ENCODE measurements at places on chromosomes 6 and 20. TPM values are rescaled to one million over a fixed set of nuclear protein-coding genes. Genes with fewer than 3 reads are reported as not detected.

The ULBP3 gene
- 19.6 TPM for polyA plus RNA-seq

The HMGCLL1 gene
- polyA plus RNA-seq = not detected

The APOM gene
- polyA plus RNA-seq = 3.5 TPM

The F13A1 gene
- not detected for polyA plus RNA-seq

The GGTLC1 gene
- polyA plus RNA-seq = not detected

The RFX6 gene
- not detected for polyA plus RNA-seq

The MCUR1 gene
- polyA plus RNA-seq = 10.7 TPM

The HINT3 gene
- 0.94 TPM for polyA plus RNA-seq

The MMP24 gene
- 0.11 TPM for polyA plus RNA-seq

The PGBD1 gene
- 3.8 TPM for polyA plus RNA-seq

The SAPCD1 gene
- 1.8 TPM for polyA plus RNA-seq

The CFB gene
- 2.0 TPM for polyA plus RNA-seq

The MICA gene
- 38.8 TPM for polyA plus RNA-seq

The DOP1A gene
- polyA plus RNA-seq = 6.3 TPM

The BLOC1S5 gene
- polyA plus RNA-seq = 4.2 TPM

The CRISP3 gene
- polyA plus RNA-seq = not detected

The AIF1 gene
- polyA plus RNA-seq = not detected

The HLA-DOA gene
- polyA plus RNA-seq = 0.18 TPM

The ISM1 gene
- polyA plus RNA-seq = 1.7 TPM

The PRND gene
- not detected for polyA plus RNA-seq

The TMEM74B gene
- polyA plus RNA-seq = 0.67 TPM

The DYNLT2 gene
- polyA plus RNA-seq = 0.17 TPM

The MEP1A gene
- 0.12 TPM for polyA plus RNA-seq

The ACSS1 gene
- 2.2 TPM for polyA plus RNA-seq

The CLVS2 gene
- not detected for polyA plus RNA-seq

The DEF6 gene
- polyA plus RNA-seq = 19.3 TPM

The DDX43 gene
- polyA plus RNA-seq = not detected

The SLC17A3 gene
- not detected for polyA plus RNA-seq

The LGSN gene
- not detected for polyA plus RNA-seq

The RWDD2A gene
- polyA plus RNA-seq = 1.00 TPM

The TDP2 gene
- 16.7 TPM for polyA plus RNA-seq

The MYL9 gene
- polyA plus RNA-seq = 3.7 TPM

The PCMT1 gene
- 176 TPM for polyA plus RNA-seq
